ENCODE measurements at places on chromosomes 13 and 19. TPM values are rescaled to one million over a fixed set of nuclear protein-coding genes. Genes with fewer than 3 reads are reported as not detected.

- no peak overlapping the region for H3K27ac ChIP-seq
- no peaks in the 10 kb centered on the region for H3K27me3 ChIP-seq
- DNase-seq: no peak
- no peak overlapping the region for H3K4me3 ChIP-seq
- no peaks in the 10 kb centered on the region for H3K4me1 ChIP-seq
- no peaks in the 10 kb centered on the region for H3K36me3 ChIP-seq
Measured at GRCh38 chr13:41267106-41267505, 3.7 kb upstream of the MTRF1 start.

DNA sequence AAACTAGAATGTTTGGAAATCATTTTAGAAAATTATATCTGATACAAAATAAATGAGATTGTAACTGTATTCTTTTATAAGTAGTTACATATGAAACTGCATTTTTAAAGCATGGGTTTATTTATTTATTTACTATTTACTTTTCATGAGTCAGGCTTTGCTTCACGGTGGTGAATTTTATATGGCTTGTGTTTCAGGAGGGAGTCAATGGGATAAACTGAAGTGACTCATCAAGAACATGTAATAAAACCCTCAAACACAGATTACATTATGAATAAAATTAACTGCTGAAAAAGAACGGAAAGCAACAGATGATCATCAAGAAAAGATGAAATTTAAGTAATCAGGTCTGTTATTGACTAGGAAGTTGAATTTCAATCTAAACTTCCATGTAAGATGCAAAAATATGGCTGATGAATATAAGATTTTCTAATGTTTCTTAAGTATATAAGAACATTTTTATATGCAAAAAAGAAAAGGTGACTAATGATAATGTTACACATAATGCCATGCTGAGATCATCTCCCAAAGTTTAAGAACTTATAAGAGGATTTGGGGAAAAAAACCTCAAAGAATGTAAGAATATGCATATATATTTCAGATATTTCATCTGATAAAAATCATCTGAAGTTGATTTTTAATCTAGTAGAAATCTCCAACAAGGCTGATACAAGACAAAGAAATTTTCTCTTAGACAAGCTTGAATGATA, 383.6 kb downstream of the SLITRK1 start:
- H3K36me3 ChIP-seq: no peaks in the 10 kb centered on the region
- no peak overlapping the region for H3K27ac ChIP-seq
- DNase-seq: no peak

GRCh38 chr19:31356587-31357314, 7.5 kb upstream of the TSHZ3 start:
- no peaks in the 10 kb centered on the region for H3K36me3 ChIP-seq
- H3K4me3 ChIP-seq: no peak overlapping the region
- peaks cover 55% of the 10 kb centered on the region for H3K27me3 ChIP-seq
- no peak overlapping the region for H3K27ac ChIP-seq
- H3K4me1 ChIP-seq: no peaks in the 10 kb centered on the region

DNA sequence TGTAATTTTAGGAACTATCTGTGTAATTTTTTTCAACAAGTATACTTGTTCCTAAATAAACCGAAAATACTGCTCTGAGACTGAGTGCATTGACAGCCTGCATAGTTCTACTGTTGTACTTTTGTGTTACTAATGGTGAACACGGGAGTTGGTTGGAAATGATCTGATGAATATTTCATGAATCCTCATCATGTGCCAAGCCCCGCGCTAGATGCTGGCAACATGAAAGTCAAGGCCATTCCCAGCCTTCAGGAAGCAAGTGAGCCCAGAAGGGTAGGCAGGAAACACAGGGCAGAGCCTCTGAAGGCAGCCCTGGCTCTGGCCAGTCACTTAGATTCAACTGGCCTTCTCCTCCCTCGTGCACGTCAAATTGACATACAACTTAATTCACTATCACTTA, 106.1 kb downstream of the ABCC4 start:
- H3K27me3 ChIP-seq: no peaks in the 10 kb centered on the region
- H3K4me3 ChIP-seq: no peak overlapping the region
- H3K36me3 ChIP-seq: no peaks in the 10 kb centered on the region
- DNase-seq: no peak
- no peaks in the 10 kb centered on the region for H3K4me1 ChIP-seq
- no peak overlapping the region for H3K27ac ChIP-seq

GRCh38 chr13:106599875-106600797, 32.2 kb upstream of the ARGLU1 start:
- peak; percentile 32 for DNase-seq
- no peaks in the 10 kb centered on the region for H3K27me3 ChIP-seq
- H3K4me1 ChIP-seq: no peaks in the 10 kb centered on the region
- H3K4me3 ChIP-seq: no peak overlapping the region
- H3K36me3 ChIP-seq: no peaks in the 10 kb centered on the region

DNA sequence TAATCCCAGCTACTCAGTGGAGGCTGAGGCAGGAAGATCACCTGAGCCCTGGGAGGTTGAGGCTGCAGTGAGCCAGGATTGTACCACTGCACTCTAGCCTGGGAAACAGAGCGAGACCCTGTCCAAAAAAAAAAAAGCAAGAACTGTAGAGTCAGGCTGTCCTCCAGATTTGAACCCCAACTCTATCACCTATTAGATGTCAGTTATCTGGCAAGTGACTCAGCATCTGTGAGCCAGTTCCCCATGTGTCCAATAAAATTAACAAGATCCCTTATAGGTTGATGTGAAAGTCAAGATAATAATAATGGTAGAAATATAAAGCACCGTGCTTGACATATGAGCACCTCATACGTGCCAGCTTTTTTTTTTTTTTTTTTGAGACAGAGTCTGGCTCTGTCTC, 22.0 kb downstream of the GP6 start:
- no peaks in the 10 kb centered on the region for H3K4me1 ChIP-seq
- H3K4me3 ChIP-seq: no peak overlapping the region
- no peak for DNase-seq
- H3K27ac ChIP-seq: no peak overlapping the region
- H3K27me3 ChIP-seq: no peaks in the 10 kb centered on the region
- H3K36me3 ChIP-seq: no peaks in the 10 kb centered on the region

GRCh38 chr13:40192858-40193257, 473.6 kb downstream of the FOXO1 start:
- H3K27ac ChIP-seq: no peak overlapping the region
- H3K4me3 ChIP-seq: no peak overlapping the region
- no peak for DNase-seq
- no peaks in the 10 kb centered on the region for H3K36me3 ChIP-seq
- H3K4me1 ChIP-seq: no peaks in the 10 kb centered on the region

- H3K27me3 ChIP-seq: no peaks in the 10 kb centered on the region
- H3K4me3 ChIP-seq: no peak overlapping the region
- H3K27ac ChIP-seq: no peak overlapping the region
- no peaks in the 10 kb centered on the region for H3K36me3 ChIP-seq
Measured at GRCh38 chr13:107721125-107721869, 494.0 kb downstream of the LIG4 start.

- no peaks in the 10 kb centered on the region for H3K27me3 ChIP-seq
- H3K4me3 ChIP-seq: no peak overlapping the region
- no peak overlapping the region for H3K27ac ChIP-seq
- H3K36me3 ChIP-seq: no peaks in the 10 kb centered on the region
Measured at GRCh38 chr13:93066187-93066586, 160.4 kb upstream of the GPC6 start.

DNA sequence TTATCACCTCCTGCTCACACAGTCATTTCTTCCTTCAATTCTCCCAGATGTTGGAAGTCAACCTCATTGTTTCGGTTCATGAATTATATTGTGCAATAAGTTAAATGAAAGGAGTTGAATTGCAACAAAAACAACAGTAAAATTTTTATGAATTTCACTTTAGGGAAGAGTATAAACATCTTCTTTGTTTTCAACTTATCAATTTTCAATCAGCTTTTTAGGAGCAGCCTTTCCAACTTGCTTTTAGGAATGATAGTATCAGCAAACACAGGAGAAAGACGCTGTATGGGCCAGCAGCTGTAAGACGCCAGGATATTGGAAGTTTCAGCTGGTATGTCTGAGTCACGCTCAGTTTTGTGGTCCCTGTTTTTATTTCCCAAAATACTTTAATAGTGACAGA, 132.5 kb upstream of the ARGLU1 start:
- H3K4me3 ChIP-seq: no peak overlapping the region
- no peaks in the 10 kb centered on the region for H3K27me3 ChIP-seq
- no peaks in the 10 kb centered on the region for H3K4me1 ChIP-seq
- no peak for DNase-seq
- H3K36me3 ChIP-seq: no peaks in the 10 kb centered on the region
- H3K27ac ChIP-seq: no peak overlapping the region

- H3K4me3 ChIP-seq: no peak overlapping the region
- no peaks in the 10 kb centered on the region for H3K27me3 ChIP-seq
- no peak overlapping the region for H3K27ac ChIP-seq
- H3K36me3 ChIP-seq: no peaks in the 10 kb centered on the region
Measured at GRCh38 chr13:101690871-101691270, 238.4 kb downstream of the ITGBL1 start.

GRCh38 chr19:33348301-33349010, 25.1 kb upstream of the CEBPG start:
- H3K4me3 ChIP-seq: no peak overlapping the region
- no peaks in the 10 kb centered on the region for H3K4me1 ChIP-seq
- no peak overlapping the region for H3K27ac ChIP-seq
- no peak for DNase-seq
- H3K36me3 ChIP-seq: no peaks in the 10 kb centered on the region

DNA sequence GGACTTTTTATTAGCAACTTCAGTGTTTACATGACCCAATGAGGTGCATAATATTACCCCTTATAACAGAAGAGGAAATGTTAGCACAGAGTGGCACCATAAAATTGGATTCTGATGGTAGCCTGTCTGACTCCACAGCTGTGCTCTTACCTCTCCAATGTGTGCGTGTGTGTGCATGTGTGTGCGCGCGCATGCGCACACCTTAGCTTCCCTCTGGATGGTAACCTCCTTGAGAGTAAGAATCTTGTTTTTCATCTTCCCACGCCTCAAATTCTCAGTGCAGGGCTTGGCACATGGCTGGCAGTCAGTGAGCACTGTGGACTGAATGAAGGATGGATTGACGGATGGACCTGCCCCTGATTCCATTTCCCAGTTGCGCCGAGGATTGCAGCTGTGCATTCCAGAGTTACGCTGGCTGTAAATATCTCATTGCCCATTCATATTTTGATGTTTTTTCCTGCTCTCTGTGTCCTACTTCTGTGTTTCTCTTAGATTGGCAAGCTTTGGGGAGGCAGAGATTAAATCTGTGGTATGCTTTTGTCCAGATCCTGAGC, 99.2 kb upstream of the WASF3 start:
- H3K4me1 ChIP-seq: no peaks in the 10 kb centered on the region
- H3K27ac ChIP-seq: no peak overlapping the region
- no peak for DNase-seq
- H3K36me3 ChIP-seq: no peaks in the 10 kb centered on the region

DNA sequence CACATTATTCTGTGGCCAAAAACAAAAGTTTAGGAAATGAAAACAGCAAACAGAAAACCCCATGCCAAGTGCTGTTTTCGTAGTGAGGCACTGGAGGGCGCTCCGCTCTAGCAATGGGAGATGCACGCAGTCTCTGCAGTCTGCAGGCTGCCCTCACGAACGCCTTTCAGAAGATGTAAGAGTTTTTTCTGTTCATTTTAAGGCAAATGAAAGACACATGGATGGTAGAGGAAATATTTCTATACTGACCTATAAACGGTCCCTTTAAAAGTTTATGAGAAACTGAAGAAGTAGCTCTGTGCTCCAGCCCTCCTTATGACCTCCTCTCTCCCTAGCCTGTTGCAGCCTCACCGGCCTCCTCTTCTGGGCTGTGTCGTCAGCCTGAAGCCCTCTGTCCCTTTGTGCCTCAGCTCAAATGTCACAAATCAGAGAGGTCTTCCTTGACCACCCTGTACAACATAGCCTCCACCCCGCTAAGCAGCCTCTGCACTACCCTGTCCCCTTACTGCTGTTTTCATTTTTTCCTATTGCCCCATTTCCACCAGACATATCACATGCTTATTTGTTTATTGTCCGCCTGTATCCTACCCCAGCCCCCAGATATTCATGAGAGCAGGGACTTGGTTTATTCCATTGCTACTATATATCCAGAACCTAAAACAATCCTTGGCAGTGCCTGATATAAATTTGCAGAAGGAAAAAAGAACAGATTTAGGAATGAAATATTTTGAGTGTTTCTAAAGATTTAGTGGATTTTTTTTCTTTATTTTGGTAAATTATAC, 116.4 kb downstream of the TM9SF2 start:
- DNase-seq: peak; percentile 50
- no peaks in the 10 kb centered on the region for H3K27me3 ChIP-seq
- no peaks in the 10 kb centered on the region for H3K4me1 ChIP-seq
- no peak overlapping the region for H3K4me3 ChIP-seq

GRCh38 chr13:48320891-48321510, 17.4 kb downstream of the RB1 start:
- H3K4me3 ChIP-seq: peak overlapping the region; percentile 26
- H3K4me1 ChIP-seq: no peaks in the 10 kb centered on the region
- DNase-seq: no peak
- no peaks in the 10 kb centered on the region for H3K36me3 ChIP-seq
- no peaks in the 10 kb centered on the region for H3K27me3 ChIP-seq
- no peak overlapping the region for H3K27ac ChIP-seq

DNA sequence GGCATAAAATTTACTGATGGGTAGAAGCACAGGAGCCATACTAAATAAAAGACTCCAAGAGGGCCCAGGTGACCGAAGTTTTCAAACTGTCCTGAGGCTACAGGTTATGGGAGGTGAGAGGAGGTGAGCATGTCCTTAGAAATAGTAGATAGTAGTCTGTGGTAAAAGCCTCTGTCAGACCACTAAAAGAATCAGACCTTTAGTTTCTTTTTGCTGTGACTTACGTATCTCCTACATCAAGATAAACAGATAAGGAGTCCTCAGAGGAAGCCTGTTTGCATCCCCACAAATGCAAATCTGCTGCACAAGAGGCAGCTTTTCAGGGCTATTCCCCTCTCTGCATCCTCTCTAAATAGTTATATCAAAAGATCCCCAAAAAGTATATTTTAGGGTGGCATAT, 711.6 kb upstream of the SLITRK6 start:
- DNase-seq: no peak
- no peaks in the 10 kb centered on the region for H3K36me3 ChIP-seq
- H3K4me1 ChIP-seq: no peaks in the 10 kb centered on the region
- no peak overlapping the region for H3K4me3 ChIP-seq

GRCh38 chr13:109383683-109384082, 402.7 kb downstream of the IRS2 start:
- H3K27me3 ChIP-seq: no peaks in the 10 kb centered on the region
- H3K4me3 ChIP-seq: no peak overlapping the region
- no peak overlapping the region for H3K27ac ChIP-seq
- no peak for DNase-seq

TPP2 gene
- 42.0 TPM for total RNA-seq

ZNF90 gene
- 3.4 TPM for total RNA-seq

APOE gene
- 78.9 TPM for total RNA-seq

SULT2A1 gene
- total RNA-seq: 0.64 TPM

YJEFN3 gene
- 17.3 TPM for total RNA-seq

AMER2 gene
- total RNA-seq: not detected

CNFN gene
- 5.5 TPM for total RNA-seq

CNN1 gene
- 10.7 TPM for total RNA-seq

All from colonic mucosa (tissue), 4 donors.